Nucleus accumbens (tissue), 56 donors: ENCODE measurements at places on chromosomes 4 and X.

DNA sequence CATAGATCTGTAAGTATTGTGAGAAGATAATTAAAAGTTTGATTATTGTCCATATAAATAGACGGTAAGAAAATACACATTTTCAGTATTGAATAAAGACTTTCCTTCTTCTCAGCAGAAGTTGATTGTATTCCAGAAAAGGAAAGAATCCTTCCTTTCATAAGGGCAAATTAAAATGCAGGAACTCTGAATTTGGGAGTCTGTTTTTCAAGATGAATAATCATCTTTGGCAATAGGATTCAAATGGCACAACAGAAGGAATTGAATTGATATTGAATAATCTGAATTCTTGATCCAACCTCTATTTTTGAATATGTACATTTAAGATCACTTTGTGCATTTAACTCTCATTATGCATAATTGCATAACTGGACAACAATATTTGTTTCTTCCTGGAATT is 149.3 kb downstream of the DMD start:
- DNase-seq: no peak

GRCh38 chr4:154329939-154330338 is 161.7 kb downstream of the DCHS2 start:
- no peak for DNase-seq

- DNase-seq: no peak
Measured at GRCh38 chr4:38233727-38234480, 273.7 kb downstream of the PTTG2 start.

DNA sequence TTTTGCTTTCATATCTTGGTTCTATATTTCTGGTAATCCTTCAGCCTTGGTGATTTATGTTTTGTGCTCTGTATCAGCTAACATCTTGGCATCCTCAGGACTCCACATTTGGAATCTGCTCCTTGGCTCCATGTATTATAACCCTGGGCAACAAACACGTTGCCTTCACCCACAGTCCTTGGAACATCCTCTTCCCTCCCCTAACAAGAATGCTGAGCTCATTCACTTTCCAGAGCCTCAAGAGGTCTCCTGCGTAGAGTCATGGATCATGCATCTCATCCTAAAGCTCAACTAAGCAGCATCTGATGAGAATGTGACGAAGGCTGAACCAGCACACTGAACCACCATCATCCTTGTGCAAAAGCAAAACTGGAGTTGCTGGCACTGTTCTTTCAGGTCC is 60.5 kb upstream of the C1GALT1C1 start:
- no peak for DNase-seq

GRCh38 chrX:34893741-34894140 is 48.9 kb upstream of the FAM47B start:
- no peak for DNase-seq

GRCh38 chrX:97564496-97564895 is 680.8 kb downstream of the RPA4 start:
- no peak for DNase-seq

DNA sequence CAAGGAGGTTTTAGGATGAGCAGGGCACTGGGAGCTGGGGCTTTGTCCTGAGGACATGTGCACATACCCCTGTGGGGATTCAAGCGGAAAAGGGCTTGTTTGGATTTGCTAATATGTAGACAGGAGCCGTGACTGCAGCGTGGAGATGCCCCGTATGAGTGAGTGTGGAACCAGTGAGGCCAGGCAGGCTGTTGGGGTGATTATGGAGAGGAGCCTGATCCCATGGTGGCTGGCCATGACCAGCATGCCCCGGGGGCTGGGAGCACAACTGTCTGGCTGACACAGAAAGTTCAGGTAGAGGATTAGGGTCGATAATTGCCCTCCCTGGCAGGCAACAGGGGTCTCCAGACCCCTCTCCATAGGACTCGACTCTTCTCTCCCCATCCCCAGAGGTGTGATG is 68.8 kb upstream of the STX18 start:
- DNase-seq: no peak

- no peak for DNase-seq
Measured at GRCh38 chr4:95505151-95505550, 43.6 kb downstream of the UNC5C start.

DNA sequence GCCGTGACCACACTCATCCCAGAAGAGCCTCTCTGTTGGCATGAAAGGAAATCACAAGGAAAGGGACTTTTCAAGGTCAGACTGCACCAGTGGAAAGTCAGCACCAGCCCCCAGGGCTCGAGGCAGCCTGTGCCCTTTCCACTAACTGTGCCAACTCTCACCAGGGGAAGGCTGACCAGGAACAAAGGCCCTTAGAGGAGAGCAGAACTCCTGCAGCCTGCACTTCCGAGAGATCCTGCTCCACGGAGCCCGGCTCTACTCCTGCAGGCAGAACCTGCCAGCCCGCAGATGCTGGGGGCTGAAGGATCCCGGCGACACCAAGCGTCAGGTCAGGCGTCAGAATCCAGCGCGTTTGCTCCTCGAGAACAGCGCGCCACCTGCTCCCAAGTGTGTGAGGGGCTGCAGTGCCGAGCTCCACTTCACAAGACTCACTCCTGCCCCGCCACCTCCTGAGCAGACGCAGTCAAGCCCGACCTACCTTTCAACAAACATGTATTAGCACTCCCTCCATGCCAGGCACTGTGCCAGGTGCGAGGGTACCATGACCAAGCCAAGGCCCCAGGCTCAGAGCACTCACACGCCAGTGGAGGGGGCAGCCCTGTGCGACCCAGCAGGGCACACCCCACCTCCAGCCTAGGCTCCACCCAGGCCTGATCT is 13.6 kb upstream of the HELT start:
- no peak for DNase-seq

- DNase-seq: no peak
Measured at GRCh38 chr4:47494124-47494430, 9.0 kb downstream of the ATP10D start.

DNA sequence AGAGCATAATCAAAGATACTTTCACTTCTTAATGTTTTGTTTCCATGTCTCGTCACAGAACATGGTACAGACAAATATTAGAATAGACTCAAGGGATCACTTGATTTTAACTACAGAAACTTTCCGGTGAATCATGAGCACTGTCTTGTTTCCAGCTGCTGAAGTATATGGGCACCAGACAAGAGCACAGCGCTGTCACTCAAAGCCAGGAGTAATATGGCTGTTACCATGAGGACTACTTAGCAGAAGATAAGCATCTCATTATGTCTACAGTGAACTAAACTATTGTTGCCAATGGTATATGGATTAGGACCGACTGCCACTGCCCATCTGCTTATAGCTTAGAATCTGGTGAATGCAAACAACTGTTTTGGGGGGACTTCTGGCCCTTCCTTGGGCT is 34.3 kb downstream of the MECP2 start:
- no peak for DNase-seq

DNA sequence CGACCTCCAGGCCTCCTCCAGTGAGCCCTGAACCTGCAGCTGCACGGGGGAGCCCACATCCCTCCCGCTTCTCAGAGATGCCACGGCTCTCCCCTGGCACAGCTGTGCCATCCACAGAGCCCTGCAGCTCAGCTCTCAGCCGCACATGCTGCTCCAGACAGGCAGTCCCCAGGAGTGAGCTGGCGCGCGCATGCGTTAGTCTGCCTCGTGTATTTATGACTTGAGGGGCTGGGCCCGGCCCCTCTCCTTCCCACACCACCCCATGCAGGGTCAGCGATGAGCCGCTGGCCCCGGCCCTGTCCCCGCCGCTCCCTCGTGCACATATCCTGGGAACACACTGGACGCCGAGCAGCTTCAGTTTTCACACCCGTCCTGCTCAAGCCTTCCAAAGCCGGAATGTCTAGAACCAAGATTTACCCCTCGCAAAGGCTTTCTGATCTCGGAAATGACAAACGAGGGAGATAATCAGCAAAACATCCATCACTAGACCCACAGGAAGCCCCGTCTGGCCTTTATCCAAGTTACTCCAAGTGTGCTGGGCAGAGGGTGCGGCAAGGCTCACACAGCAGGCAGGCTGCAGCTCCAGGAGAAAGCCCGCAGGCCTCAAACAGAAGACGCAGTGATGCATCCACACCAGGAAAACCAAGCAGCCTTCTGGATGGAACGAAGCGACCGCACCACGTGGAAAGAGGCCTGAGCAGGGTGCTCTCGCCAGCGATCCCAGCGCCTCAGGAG is 24.3 kb downstream of the GAK start:
- no peak for DNase-seq
